ENCODE measurements at places on chromosomes 16 and 17.
A peak's percentile ranks its signal among the peaks of the same experiment; 100 is the strongest.

DNA sequence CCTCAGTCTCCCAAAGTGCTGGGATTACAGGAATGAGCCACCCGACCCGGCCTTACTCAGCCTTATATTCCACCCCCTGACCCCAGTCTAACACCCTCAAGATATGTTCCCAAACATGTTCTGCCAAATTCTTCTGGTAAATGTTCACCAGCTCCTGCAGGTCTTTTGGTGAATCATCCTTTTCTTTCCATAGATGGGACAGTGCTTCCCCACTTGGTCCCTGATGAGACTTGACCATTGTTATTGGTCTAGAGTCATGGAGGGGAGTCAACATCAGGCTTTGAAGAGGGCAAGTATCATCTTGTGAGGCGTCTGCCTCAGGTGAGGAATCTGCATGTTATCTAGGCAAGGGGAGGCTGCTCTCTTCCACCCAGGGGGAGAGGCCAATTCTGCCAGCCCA is 10.4 kb upstream of the RUNDC3A start:
- no peak for DNase-seq

DNA sequence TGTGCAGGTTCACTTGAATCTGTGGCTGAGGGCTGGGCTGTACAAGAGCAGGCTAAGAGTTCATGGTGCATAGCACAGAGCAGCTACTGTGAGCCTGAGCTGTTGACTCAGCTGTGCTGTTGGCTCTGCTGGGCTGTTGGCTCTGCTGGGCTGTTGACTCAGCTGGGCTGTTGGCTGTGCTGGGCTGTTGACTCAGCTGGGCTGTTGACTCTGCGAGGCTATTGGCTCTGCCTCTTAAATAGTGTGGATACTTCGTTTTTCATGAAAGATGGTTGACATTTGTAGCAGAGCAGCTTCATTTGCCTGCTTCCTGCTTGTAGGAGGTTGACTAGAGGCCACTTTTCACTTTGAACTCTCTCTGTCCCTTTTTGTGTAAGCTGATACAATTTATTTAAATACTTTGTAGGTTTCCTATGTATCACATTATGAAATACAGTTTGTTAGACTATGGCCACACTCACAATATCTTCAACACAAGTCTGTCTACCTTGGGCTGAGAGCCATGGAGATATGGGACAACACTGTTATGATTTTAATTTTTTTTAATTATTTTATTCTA is 40.3 kb upstream of the CCNF start:
- DNase-seq, result no peak

- DNase-seq, result no peak
Observed at GRCh38 chr16:3722508-3722907, 5.2 kb upstream of the TRAP1 start.

DNA sequence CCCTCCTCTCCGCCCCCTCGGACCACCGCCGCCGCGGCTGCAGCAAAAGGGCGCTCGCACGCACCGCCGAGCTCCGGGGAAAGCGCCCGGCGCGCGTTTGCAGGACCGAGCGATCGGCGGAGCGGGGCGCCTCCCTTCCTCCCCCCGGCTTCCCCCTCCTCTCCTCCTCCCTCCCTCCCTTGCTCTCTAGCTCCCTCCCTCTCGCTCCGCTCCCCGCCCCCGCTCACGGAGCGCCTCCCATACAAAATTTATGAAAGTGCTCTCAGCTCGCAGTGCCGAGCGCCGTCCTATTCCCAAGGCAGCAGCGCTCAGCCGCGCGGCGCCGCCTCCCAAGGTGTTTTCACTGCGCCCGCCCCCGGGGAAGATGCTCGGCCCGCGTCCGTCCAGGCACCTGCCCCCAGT is at the start of gene RTN4RL1:
RTN4RL1 (minus strand) TSS at position 115 of the 402 bp plus-strand sequence. CDS start 469 bp downstream, outside the sequence.
- DNase-seq, result peak; percentile 25

- DNase-seq, result no peak
Observed at GRCh38 chr17:70961341-70961740, 792.0 kb downstream of the KCNJ2 start.

DNA sequence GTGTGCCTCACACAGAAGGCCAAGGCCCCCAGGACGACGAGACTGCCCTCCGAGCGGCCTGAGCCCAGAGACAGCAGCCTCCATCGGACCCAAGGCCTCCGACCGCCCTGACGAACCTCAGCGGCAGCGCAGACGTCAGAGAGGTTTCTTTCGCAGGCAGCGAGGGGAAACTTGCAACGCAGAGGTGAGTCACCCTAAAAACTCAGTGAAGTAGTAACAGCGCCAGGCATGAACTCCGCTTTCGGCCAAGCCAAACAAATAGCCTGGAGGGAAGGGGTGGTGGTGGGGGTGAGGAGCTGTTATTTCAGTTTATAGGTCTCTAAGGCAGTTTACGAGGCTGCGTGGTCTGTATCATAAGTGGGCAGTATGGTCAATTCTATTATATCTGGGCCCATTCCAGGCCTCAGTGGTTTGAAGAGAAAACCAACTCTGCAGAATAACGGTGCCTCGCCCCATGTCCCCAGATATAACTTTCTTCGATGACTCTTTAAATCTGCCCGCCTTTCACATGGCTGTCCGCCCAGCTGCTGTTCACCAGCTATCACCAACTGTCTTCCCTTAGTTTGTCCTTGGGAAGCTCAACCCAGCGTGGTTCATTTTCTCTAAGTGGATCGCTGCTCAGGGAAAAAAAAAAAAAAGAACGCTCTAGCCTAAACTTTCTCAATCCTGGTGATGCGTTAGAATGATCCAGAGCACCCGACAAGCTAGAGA is 43.5 kb upstream of the FOXF1 start:
- no peak for DNase-seq

DNA sequence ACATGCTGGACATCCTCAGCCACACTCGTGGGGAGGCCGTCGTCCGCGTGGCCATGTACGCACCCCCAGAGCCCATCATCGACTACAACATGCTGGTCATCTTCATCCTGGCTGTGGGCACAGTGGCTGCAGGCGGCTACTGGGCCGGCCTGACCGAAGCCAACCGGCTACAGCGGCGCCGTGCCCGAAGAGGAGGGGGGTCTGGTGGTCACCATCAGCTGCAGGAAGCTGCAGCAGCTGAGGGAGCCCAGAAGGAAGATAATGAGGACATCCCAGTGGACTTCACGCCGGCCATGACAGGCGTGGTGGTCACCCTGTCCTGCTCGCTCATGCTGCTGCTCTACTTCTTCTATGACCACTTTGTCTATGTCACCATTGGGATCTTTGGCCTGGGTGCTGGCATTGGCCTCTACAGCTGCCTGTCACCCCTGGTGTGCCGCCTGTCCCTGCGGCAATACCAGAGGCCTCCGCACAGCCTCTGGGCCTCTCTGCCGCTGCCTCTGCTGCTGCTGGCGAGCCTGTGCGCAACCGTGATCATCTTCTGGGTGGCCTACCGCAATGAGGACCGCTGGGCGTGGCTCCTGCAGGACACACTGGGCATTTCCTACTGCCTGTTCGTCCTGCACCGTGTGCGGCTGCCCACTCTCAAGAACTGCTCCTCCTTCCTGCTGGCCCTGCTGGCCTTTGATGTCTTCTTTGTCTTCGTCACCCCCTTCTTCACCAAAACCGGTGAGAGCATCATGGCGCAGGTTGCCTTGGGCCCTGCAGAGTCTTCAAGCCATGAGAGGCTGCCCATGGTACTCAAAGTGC is 900 bp downstream of the SPPL2C start:
- DNase-seq, result no peak

GRCh38 chr17:50256826-50257618 is 17.2 kb upstream of the TMEM92 start:
- no peak for DNase-seq

DNA sequence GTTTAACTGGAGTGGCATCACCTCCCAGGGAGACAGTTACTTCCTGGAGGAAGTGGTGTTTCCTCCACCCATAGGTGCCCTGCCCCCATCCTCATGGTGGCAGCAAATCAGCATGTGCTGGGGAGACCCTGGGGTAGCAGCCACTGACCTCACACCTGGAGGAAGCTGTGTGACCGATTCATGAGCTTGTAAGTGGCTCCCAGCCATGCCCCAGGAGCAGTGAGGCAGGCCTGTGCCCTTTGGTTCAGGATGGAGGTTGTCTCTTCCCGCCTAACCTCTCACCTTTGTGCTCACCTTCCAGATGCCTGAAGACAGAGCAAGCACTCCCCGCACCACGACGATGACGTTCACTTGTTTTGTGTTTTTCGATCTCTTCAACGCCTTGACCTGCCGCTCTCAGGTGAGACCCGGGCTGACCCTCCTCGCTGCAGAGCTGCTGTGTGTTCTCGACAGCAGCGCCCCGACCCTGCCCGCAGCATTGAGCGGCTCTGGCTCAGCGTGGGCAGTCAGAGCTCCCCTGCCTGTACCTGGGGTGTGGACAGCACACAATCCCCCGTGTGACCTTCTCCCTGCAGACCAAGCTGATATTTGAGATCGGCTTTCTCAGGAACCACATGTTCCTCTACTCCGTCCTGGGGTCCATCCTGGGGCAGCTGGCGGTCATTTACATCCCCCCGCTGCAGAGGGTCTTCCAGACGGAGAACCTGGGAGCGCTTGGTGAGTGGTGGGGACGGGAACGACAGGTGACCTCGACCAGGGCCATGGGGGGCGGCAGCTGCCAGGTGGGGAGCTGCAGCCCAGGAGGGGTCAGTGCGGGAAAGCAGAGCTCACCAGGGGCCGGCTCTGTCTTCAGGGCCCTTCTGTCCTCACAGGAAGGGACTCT is 42.8 kb downstream of the MEAK7 start:
- no peak for DNase-seq

GRCh38 chr16:27781981-27782880 is 232.3 kb downstream of the KATNIP start:
- no peak for DNase-seq

DNA sequence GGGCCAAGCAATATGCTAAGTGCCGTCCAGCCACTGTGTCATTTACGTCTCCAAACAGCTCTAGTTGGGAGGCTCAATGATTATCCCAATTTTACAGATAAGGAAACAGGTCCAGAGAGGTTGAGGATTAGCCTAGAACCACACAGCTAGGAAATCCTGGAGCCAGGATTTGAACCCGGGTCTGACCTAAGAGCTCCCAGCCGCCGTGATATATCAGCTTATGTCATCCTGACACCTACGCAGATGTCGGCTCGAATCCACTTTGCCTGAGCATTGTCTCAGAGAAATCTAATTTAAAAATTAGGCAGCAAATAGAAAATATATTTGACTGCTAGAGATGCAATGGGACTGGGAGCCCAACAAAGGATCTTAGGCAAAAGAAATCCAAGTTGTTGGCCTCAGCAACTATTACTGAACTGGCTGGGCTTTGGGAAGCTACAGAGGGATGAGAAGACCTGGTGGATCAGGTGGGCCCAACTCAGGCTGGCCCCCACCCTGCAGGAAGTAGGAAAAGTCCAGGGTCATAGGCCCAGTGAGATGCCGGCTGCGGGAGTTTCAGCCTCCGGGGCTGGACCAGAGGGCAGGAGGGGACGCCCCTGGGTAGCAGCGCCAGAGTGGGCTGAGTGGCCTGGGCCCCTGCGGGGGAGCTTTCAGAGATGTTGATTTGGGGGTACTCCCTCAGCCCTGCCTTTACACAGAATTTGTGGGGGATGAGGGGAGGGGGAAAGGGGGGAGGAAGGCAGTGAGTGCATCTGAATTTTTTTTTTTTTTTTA is 35.1 kb upstream of the IL21R start:
- peak; percentile 20 for DNase-seq

- no peak for DNase-seq
Observed at GRCh38 chr17:35117984-35118383, 1.7 kb downstream of the RAD51D start.

GRCh38 chr16:30889721-30890120 is 4.2 kb downstream of the BCL7C start:
- no peak for DNase-seq

DNA sequence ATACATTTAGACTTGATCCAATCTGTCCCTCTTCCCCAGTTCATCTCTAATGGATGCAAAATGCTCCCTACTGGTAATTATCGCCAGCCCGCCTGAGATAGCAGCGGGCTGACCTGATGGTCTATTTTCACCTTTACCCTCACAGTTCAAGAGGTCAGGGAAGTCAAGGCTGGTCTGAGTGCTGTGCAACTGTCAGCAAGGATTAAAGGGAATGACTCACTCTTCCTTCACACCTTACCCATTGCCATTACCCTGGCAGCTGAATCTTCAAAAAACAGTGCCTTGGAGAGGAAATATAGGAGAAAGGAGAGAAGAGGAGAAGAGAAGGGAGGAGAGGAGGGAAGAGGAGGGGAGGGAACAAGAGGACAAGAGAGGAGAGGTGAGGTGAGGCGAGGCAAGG is 36.3 kb downstream of the GRB7 start:
- no peak for DNase-seq

- DNase-seq, result no peak
Observed at GRCh38 chr16:80300876-80301275, 239.9 kb upstream of the DYNLRB2 start.

DNA sequence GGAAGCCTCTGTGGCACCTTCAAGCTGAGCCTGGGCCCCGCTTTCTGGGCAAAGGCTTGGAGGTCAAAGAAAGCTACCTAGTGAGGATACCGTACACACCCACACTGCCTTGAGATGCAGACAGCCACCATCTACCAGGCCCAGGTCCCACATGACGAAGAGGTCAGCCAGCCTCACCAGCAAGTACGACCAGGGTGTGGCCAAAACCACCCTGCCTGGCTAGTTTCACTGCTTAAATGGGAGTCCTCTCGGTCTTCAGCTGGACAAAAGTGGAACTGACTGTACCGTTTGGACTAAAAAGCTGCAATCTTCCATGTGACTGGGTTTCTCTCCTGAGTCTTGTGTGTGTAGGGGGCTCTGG is 21.6 kb downstream of the VASN start:
- no peak for DNase-seq

DNA sequence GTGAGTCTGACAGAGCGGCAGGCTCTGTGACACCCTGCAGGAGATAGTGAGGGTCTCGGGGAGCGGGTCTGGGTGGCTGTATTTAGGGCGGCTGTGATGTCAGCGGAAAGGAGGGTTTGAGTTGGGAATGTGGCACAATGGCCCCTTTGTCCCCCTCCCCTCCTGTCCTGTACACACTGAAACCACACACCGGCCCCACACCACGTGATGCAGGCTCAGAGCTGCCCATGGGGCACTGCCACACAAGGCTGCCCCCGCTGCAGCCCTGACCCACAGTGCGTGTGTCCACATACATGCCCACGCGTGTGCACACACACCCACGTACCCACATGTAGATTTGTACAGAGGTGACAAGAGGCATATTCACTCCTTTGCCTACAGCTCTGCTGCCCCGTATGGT is 15.3 kb downstream of the SGCA start:
- DNase-seq, result no peak

DNA sequence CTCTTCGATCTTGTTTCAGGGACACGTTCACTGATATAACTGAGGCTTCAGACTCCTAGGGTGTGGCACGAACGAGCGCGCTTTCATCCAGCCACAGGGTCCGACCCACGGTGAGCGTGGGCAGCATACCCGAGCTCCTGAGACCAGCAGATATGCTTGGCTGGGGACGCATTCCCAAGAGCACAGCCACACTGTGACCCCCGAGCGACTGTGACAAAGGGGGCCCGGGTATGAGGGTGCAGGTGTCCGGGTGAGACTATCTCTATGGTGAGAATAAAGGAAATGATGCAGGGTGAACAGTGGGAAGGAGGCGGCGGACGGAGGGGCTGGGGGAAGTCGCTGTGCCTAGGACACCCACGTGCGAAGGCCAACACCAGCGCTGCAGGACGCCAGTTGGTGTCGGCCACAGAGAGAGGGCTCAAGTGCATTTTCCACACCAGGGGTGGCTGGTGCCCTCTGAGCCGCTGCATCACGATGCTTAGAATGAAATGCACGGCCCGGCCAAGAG is 17.6 kb downstream of the RPH3AL start:
- DNase-seq, result no peak

- no peak for DNase-seq
Observed at GRCh38 chr16:84362471-84362941, 5.8 kb upstream of the ATP2C2 start.

All from stimulated activated effector memory CD8-positive, alpha-beta T cell treated with anti-CD3 and anti-CD28 coated beads, Interleukin-12 subunit alpha, Interleukin-12 subunit beta, amount 100 ng/mL, for 72 hours (primary cell).